GM23248 (cell line): ENCODE measurements at places on chromosomes 12 and 14. TPM values are rescaled to one million over a fixed set of nuclear protein-coding genes. Genes with fewer than 3 reads are reported as not detected.
A peak's percentile ranks its signal among the peaks of the same experiment; 100 is the strongest.

Gene RNASE7
- not detected in 2 replicates for total RNA-seq

- DNase-seq, result no peak
Measured at GRCh38 chr14:75626863-75627262, 33.8 kb downstream of the ERG28 start.

Gene NOC4L
- total RNA-seq, result 7.2 and 10.2 TPM in 2 replicates

DNA sequence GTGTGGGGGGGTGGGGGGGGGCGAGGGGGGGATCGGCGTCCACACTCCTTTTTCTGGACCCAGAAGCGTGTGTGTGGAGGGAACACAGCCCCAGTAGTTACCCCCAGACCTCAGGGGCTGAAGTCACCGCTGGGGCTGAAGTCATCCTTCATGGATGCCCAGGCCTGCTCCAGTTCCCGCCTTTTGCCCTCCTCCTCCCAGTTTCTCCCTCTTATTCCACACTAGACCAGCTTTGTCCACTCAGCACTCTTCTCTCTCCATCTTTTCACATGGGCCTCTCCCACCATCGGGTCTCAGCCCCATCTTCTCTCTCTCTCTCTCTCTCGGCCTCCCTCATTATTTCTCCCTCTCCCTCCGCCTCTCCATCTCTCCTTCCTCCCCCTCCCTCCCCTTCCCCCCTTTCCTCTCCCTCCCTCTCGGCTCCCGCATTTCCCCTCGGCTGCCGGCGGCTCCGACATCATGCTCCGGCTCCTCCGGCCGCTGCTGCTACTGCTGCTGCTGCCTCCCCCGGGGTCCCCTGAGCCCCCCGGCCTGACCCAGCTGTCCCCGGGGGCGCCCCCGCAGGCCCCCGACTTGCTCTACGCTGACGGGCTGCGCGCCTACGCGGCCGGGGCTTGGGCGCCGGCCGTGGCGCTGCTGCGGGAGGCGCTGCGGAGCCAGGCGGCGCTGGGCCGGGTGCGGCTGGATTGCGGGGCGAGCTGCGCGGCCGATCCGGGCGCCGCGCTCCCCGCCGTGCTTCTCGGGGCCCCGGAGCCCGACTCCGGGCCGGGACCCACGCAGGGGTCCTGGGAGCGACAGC lies at the start of gene P3H3:
Gene P3H3 (plus strand): TSS at position 426 of the 799 bp plus-strand sequence. CDS start 34 bp downstream, at position 460.
- DNase-seq, result peak; percentile 76

GRCh38 chr14:103492156-103492925 lies 30.3 kb downstream of the CKB start:
- no peak for DNase-seq

Gene CCDC196
- total RNA-seq, result not detected in 2 replicates

- peak; percentile 77 for DNase-seq
Measured at GRCh38 chr12:132610051-132610759, at the start of gene LRCOL1. TSS of gene LRCOL1 (minus strand) at chr12:132610582. CDS start at chr12:132606251, 4,331 bp downstream.

Gene LAG3
- total RNA-seq, result not detected in 2 replicates

Gene CLEC12A
- not detected in 2 replicates for total RNA-seq

Gene GPR132
- total RNA-seq, result not detected in 2 replicates

DNA sequence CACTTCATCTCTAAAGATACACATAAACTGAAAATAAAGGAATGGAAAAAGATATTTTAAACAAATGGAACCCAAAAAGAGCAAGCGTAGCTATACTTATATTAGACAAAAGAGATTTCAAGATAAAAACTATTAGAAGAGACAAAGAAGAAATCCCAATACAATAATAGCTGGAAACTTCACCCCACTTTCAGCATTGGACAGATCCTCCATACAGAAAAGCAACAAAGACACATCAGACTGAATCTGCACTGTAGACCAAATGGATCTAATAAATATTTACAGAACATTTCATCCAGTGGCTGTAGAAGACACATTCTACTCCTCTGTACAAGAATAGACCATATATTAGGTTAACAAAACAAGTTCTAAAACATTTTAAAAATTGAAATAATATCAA lies 117.6 kb upstream of the PDE3A start:
- DNase-seq, result no peak

- DNase-seq, result no peak
Measured at GRCh38 chr14:101954501-101954900, 9.9 kb upstream of the DYNC1H1 start.

GRCh38 chr14:22184830-22185168 lies 404.2 kb downstream of the DAD1 start:
- DNase-seq, result no peak

GRCh38 chr14:73234029-73234428 lies 3.3 kb upstream of the PAPLN start:
- no peak for DNase-seq

- no peak for DNase-seq
Measured at GRCh38 chr14:105399466-105399775, 1.1 kb downstream of the TEX22 start.

Gene PLEKHG7
- not detected in 2 replicates for total RNA-seq

Gene CLEC7A
- total RNA-seq, result not detected in 2 replicates

- peak; percentile 65 for DNase-seq
Measured at GRCh38 chr12:56071648-56072047, 8.3 kb upstream of the ERBB3 start.

GRCh38 chr12:49296836-49297694 lies 2.1 kb downstream of the PRPH start:
- peak; percentile 33 for DNase-seq

- DNase-seq, result no peak
Measured at GRCh38 chr14:90608929-90609341, 207.3 kb downstream of the TTC7B start.

DNA sequence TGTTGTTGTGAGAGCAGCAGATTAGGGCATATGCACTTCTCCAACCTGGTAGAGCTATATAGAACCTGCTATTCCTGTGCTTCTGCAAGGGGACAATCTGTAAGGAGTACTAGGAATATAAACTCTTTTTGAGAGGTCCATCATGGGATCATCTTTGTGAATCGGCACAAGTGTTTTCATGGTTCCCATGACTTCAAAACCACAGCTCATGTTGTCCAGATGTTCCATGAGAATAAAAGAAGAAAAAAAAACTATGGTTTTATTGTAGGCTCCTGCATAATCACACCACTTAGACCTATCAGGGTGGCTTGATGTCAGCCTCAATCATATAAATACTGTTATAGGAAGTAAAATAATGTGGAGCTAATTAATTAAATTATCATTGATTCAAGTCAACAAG lies 311.4 kb upstream of the ATP2B1 start:
- DNase-seq, result peak; percentile 43

DNA sequence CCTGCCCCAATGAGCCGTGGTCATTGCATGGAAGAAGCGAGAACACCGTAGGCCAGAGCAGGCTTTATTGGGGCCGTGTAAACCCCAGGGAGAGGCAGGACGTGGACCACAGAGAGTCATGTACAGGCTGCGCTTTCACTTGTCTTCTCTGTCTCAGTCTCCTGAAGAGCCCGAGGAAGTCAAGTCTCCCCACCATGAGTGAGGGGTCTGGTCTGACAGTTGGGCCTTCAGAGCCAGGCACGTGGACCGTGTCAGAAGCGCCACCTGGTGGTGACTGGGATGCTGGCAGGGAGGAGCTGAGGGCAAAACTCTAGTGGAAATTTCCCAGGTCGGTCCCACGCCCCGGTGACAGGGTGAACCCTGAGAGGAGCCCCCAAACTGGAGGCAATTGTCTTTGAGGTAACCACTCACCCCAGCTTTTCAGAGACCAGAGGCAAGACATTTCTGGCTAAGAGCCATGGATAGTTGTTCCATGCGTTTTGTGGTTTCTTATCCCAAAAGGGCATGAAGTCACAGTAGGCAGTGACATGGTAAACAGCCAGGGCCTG lies 17.4 kb downstream of the RPS6KL1 start:
- peak; percentile 70 for DNase-seq

- peak; percentile 62 for DNase-seq
Measured at GRCh38 chr12:113298861-113299545, 35.9 kb downstream of the SLC8B1 start.

DNA sequence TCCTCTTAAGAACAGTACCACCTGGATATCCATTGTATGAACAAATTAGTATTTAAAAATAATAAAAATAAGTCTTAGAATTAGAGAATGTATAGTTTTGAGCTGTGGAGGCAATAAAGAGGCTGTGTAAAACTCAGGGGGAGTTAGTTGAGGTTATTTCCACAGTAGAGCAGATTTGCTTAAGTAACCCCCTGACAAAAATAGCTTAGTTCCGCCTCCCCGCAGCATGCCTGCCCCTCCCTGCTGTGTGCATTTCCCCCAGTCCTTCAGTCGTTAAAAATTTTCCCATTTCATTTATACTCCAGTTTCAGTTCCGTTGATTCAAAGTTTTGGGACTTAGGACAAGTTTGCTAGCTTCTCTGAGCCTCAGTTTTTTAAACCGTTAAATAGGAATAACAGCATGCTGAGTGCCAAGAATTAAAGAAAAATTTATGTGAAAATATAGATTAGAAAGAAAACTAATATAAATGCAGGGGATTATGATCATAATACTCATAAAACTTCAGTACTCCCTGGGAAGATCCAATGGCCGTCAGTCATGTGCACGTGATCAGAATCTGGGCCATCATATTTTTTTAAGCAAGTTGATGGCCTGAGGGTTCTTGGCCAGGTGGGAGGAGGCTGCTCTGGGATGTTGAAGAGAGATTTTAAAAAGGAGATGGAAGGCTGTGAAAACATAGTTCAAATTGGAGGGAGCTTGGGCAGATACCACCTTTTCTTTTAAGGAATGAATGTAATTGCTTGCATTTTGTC lies 14.5 kb upstream of the SLC38A2 start:
- DNase-seq, result peak; percentile 60

DNA sequence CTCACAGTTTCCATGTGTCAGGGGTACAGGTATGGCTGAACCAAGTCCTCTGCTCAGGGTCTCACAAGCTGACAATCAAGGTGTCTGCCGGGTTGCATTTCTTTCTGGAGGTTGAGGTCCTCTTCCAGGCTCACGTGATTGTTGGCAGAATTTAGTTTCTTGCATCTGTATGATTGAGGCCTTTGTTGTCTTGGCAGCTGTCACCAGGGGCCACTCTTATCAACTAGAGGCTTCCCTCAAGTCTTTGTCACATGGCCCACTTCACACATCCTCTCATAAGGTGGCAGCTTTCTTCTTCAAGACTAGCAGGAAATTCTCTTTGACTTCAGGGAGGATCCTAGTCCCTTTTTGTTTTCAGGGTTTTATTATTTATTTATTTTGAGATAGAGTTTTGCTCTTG lies 46.0 kb upstream of the FOS start:
- DNase-seq, result no peak

Gene PLCZ1
- not detected in 2 replicates for total RNA-seq

DNA sequence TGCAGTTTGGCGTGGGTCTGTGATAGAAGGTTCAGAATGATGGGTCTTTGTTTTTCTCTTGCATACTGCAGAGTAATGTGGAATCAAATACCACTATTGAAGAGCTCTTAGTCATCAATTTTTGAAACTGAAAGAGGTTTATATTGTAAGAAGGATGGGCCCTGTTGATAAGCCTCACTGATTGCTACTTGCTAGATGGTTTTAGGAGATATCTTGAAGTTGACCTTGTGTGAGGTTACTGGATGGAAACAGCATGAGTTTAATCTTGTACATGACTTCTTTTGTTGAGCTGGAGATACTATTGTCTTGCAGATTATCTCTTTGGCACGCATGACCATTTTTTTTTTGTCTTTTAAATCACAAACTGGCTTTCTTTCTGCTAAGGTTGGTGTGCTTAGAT lies 13.8 kb downstream of the BICD1 start:
- no peak for DNase-seq

DNA sequence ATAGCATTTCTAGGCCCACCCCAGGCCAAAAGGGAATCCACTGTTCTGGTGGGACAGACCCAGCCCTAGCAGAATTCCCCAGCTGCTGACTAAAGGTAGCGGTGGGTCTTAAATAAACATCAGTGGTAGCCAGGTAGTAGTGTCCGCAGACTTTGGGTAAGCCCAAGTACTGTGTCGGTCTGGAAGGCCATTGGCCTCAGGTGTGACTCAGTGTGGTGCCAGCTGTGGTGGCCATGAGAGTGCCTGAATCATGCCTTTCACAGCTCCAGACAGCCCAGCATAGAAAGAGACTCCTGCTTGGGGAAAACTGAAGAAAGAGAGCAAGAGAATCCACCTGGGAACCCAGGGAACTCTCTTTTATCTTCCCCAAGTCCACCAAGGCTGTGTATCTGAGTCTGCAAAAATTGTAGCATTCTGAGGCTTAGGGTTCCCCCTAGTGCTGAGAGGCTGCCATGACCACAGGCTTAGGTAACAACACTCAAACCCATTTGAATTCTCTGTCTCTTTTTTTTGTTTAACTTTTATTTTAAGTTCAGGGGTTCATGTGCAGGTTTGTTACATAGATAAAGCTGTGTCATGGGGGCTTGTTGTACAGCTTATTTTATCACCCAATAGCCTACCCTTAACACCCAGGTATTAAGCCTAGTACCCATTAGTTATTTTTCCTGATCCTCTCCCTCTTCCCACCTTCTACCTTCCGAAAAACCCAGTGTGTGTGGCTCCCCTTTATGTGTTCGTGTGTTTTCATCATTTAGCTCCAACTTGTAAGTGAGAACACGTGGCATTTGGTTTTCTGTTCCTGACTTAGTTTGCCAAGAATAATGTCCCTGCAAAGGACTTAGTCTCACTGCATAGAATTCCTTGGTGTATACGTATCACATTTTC lies 16.7 kb upstream of the CD163L1 start:
- DNase-seq, result peak; percentile 65

GRCh38 chr12:113226696-113227568 lies 5.7 kb downstream of the TPCN1 start:
- DNase-seq, result no peak
